ENCODE measurements at places on chromosomes 11 and 22.

DNA sequence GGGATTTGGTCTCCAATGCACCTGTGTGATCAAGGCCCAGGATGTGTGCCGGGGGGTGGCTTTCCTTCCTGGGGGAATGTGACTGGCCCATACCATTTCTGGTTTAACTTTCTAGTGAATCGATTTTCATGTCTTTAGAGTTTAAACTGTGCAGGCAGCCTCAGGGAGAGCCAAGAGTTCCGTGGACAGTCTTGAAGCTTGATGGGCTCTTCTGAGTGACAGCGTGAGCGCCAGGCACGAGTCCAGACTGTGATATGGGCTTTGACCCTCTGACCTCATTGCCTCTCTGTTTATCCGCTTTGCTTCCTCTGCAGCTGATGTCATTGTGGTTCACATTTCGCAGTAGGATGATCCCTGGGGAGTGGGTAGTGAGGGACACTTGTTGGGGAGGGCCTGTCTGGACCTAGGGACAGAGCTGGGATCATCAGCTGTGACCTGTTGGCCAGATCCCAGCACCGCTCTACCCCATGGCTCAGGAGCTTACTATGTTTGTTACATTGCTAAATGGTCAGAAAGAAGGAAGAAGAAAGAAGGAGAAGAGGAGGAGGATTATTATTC is 80.6 kb upstream of the CLDN5 start:
- no peak for DNase-seq

- DNase-seq = no peak
These were observed 47.1 kb downstream of the BCR start for GRCh38 chr22:23227380-23227779.

GRCh38 chr11:44633641-44634040 is 68.2 kb downstream of the CD82 start:
- no peak for DNase-seq

DNA sequence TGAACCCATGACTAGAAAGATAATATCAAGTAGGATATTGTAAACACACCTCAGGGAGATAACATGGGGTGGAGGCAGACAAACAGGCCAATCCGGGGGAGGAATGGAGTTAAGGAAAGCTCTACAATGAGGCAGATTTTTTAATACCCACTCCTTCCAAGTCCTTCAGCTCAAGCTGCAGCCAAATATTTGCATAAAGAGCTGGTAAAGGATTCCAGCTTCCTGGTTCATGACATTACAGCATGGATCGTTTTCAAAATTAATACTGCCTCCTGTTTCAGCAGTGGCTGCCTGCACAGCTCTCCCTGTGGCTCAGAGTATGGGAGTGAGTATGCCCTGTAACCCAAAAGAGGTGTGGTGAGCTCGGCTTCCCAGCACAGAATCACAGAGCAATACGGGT is 5.1 kb downstream of the POU2AF3 start:
- DNase-seq = no peak

GRCh38 chr11:61406067-61406466 is 13.7 kb downstream of the TMEM216 start:
- DNase-seq = no peak

DNA sequence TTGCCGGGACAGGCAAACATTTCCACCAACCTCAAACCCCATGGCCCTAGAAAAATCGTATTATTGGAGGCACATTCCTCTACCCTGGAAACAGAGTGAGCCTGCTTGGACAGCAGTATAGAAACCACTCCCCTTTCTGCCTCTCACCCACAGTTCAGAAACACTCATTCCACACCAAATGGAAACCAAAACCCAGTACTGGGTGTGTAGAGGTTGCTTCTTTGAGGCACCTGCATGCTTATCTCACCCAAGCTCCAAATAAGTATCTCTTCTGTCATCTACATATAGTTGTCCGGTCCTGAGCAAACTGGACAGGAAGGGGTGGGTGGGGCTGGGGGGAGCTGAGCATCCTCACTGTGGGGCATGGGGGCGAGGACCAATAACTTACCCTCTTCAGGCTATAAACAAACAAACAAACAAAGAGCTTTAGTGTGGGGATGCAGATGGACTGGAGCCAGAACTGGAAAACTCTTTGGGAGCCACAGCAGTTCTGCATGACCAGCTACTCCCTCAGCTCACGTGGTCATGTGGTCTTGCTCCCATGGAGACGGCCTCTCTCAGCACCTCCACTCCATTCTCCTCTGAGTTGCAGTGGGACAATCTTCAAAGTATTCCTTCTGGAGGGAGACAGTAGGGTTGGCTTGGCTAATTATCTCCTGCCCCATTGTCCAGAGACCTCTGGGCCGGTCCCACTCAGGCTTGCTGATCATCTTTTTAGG is 1.0 kb upstream of the PLAAT2 start:
- DNase-seq = peak; percentile 55

DNA sequence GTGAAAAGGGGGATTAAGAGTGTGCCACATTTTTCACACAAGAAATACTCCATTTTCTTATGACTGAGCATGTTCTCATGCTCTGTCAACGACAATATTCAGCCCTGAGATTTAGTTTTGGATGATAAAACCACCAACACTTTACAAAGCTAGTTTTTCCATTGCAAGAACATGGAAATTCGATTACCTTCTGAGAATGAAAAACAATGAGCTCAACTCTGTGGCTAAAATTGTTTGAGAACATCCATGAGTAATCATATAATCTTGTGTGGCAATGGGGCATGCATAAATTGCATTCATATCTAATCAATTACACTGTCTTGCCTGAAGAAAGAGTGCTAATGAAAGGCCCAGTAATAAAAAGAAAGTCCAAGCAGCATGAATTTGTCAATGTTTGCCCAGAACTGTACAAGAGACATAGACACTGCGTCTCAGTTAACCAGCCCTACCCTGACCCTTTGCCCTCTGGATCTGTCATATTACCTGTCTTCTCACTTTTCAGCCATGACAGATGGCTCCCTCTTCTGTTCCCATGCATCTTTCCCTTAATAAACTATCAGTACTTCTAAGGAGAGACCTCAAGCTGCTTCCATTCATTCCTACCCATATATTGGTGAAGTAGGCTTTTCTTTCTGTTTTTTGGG is 253.4 kb downstream of the FAM76B start:
- DNase-seq = no peak

DNA sequence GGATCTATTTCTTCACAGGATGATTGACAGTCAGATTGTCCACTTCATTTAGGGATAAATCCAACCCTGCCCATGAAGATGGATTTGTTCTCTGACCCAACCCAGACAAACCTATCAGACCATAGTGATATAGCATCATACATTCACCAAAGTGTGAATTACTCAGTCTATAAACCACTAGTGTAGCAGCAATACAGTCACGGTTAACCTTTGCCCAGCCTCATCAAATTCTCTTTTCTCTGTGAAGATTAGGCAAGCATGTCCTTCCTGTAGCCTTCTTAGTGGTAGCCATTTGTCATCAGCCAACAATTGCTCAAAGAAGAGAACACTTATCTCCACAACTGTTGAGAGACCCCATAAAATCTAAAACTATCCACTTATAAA is 14.4 kb upstream of the BIRC2 start:
- DNase-seq = no peak

- DNase-seq = no peak
These were observed 14.1 kb upstream of the CYB5R2 start for GRCh38 chr11:7687386-7687785.

- DNase-seq = no peak
These were observed 133.4 kb downstream of the EHF start for GRCh38 chr11:34754171-34754823.

GRCh38 chr11:9316334-9316733 is 1.9 kb upstream of the TMEM41B start:
- no peak for DNase-seq

DNA sequence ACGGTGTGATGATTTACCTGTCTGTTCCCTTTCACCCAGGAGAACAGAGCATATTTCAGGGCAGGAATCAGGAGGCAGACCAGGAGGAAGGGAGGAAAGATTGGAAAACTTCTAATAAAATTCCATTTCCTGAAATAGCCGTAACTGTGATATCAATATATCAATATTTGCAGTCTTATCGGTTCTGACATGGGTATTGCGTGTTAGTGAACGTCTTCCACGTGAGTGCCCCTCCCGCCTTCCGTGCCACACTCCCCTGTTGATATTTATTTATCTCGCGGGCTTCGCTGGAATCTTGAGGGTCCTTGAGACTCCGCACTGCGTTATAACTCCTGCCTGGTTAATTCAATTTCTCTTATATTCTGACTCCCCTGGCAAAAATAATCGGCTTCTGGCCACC is 1160.4 kb downstream of the BRD1 start:
- DNase-seq = no peak

GRCh38 chr22:44754998-44755397 is 2.6 kb downstream of the ARHGAP8 start:
- no peak for DNase-seq

DNA sequence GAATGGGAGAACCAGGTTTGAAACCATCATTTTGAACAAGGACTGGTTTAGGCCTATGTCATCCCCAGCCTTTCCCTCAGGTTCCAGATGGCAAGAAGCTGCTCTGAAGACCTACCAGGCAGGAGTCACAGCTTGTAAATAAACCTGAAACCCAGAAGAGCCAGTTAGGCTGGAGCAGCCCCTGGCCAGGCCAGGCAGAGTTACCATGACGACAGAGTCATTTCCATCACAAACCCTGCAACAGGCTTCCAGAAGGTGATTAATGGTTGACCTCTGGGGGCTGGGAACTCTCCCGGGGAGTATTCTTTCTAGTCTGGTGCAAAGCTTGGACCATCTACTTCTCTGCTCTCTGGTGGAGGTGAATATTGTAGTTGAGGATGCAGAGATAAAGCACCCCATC is 164.1 kb upstream of the NCAM1 start:
- no peak for DNase-seq

DNA sequence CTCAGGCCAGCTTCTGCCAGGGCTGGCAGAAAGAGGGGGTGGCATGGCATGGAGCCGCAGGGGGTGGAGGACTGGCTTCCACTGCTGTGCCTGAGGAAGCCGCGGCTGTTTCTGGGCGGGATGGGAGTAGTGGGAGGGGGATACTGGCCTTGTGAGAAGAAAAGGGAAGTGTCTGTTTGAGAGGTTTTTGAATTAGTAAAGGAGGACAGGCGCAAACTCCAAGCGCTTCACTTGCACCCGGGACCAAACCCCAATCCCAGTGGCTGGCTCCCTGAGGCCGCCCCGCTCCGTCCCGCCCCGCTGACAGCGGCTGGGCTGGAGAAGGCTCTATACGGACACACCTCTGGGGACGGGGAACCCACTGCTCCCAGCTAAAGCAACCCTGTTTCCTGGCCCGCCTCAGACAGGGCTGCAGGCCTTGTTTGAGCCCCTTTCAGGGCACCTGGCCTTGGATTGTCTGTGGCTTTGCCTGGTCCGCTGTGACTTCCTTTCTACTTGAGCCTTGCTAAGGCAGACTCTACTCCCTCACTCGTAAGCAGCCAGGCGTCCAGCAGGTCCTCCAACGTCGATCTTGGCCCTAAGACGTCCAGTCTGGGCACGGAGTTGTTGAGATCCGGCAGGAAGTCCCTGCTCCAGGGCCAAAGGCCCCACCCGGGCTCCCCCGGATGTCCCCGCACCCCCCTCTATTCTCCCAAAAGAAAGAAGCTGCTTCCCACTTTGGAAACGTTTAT is 2.2 kb downstream of the APOA1 start:
- no peak for DNase-seq

DNA sequence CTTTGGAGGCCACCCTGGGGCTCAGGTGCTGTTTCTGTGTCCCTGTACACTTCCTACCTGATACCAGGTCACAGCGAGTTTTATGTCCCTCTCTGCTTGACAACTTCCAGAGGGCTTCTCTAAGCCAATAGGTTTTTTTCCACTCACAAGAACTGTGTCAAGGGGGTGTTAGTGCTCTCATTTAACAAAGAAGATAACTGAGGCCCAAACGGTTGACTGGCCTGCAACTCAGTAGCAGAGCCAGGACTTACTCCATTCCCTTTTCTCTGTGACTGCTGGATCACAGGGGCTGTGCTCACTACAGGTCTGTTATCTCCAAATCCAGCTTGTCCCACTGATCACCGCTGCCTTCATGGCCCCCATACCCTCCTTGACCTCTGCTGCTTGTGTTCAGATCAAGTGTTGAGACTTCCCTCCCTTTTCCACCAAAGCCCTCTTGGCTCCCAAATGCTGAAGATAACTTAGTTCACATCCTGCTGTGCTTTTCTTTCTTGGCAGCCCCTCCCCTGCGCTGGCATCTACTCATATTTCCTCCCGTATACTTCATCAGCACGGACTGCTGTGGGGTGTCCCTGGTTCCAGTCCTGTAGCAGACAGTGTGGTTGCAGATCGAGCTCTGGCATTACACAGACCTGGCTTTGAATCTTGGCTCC is 41.3 kb downstream of the POU2F3 start:
- DNase-seq = no peak

GRCh38 chr11:11113626-11114025 is 239.4 kb downstream of the CSNK2A3 start:
- no peak for DNase-seq

DNA sequence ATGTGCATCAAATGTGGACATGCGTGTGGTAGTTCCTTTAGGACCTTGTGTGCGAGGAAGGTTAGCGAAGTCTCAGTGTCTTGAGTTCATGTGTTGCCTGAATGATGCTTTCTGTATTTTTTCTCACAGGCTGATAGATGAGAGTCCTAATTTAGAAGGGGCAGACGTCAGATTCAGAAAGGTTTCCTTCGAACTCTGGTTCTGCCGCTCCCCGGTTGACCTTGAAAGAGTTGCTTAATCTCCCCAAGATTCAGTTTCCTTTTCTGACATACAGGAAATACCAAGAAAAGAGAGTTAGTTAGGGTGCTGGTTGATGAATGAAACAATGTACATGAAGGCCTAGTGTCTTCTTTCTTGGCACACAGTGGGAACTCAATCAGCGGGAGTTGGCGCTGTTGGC is 35.9 kb upstream of the TTC12 start:
- no peak for DNase-seq

- DNase-seq = no peak
These were observed 61.9 kb upstream of the BARX2 start for GRCh38 chr11:129313541-129314297.

DNA sequence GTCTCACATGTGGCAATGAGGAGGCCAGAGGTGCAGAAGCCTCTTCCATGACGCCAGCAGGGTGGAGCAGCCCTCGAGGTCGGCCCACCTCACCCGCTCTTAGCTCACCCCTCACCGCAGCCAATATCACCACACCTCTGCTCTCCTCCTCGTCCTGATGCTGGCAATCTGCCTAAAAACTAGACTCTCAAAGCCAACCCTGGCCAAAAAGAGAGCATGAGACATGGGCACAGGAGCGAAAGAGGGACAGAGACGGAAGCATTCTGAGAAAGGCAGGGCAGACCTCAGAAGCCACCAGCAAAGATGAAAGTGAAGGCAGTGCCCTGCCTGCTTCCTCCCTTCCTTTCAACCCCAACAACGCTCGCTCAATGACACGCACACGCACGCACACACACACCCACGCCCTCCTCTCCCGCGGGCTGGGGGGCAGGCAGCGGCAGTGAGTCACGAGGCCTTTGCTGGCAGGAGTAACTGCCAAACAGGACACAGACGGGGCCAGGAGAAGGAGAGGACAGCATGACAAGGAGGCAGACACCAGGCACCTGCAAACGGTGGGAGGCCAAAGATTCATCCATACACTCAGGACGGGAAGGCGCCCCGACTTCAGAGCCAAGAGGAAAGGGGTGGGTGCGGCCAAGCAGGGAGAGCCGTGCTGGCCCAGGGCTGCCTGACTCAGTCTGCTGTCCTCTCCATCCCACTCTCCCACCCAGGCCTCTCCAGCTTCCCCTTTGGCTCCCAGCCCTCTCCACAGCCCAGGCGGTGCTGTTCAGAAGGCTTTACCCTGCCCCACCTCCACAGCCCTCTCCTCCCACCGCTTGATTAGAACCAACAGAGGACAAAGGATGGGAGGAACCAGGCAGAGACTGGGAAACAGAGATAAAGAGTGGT is 11.4 kb downstream of the IGSF9B start:
- peak; percentile 86 for DNase-seq

GRCh38 chr11:130675371-130675821 is 227.0 kb downstream of the ADAMTS15 start:
- no peak for DNase-seq

All from CD4-positive, alpha-beta T cell treated with Interleukin-15 for 4 hours (primary cell).